ENCODE measurements at places on chromosomes 7 and 10. TPM values are rescaled to one million over a fixed set of nuclear protein-coding genes. Genes with fewer than 3 reads are reported as not detected.

Gene EIF5AL1
- total RNA-seq, result 0.11 TPM

Gene GPR26
- not detected for total RNA-seq

Gene SORCS1
- total RNA-seq, result not detected

Gene WNT2
- total RNA-seq, result 1.0 TPM

Gene FOXI2
- total RNA-seq, result 0.10 TPM

DNA sequence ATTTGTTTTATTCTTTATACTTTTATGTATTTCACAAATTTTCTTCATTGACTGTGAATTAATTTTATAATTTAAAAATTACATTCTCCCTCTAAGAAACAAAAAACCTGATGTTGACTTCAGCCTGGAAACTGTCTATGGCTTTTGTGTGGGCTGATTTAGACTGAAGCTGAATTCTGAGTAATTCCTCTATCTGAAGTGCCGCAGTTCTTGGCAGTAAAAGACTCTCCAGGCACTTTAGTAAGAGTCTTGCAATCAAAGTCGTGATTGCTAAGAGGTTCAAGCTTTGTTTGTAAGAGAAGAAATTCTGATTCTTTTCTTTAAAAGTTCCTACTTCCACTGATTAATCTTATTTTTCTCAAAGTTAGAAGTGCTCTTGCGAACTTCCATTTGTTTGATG is 3.4 kb upstream of the CEP41 start:
- no peak for DNase-seq
- H3K27ac ChIP-seq, result peak overlapping the region; percentile 44
- H3K4me3 ChIP-seq, result no peak overlapping the region

- H3K4me3 ChIP-seq, result no peak overlapping the region
- H3K27ac ChIP-seq, result no peak overlapping the region
- DNase-seq, result peak; percentile 86
These were observed 68.0 kb upstream of the SAMD8 start for GRCh38 chr10:75043256-75044131.

GRCh38 chr10:60463746-60464145 is 74.1 kb upstream of the ANK3 start:
- H3K27ac ChIP-seq, result no peak overlapping the region
- H3K4me3 ChIP-seq, result no peak overlapping the region
- H3K27me3 ChIP-seq, result no peaks in the 10 kb centered on the region

DNA sequence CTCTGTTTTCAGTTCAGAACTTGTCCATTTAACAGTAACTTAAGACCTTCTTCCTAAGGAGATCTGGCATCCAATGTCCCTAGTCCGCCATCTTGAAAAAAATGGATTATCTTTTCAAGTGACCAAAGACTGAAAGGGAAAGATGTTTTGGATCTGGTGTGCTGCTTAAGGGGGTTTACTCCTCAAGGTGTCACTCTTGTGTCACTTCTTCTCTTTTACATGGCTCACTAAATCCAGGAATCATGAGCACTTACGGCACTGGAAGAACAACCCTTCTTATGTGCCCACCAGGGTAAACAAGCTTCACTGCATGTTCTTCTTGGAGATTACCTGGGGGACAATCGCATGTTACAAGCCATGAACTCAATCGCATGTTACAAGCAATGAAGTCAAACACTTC is 43.7 kb downstream of the ANXA8 start:
- no peak for DNase-seq
- no peak overlapping the region for H3K27ac ChIP-seq
- H3K36me3 ChIP-seq, result no peaks in the 10 kb centered on the region
- no peaks in the 10 kb centered on the region for H3K4me1 ChIP-seq
- H3K27me3 ChIP-seq, result no peaks in the 10 kb centered on the region

- peaks cover 21% of the 10 kb centered on the region for H3K36me3 ChIP-seq
- H3K27me3 ChIP-seq, result no peaks in the 10 kb centered on the region
- no peak overlapping the region for H3K27ac ChIP-seq
- no peaks in the 10 kb centered on the region for H3K4me1 ChIP-seq
- H3K4me3 ChIP-seq, result no peak overlapping the region
- no peak for DNase-seq
These were observed 77.9 kb upstream of the SAMD8 start for GRCh38 chr10:75033399-75034130.

- no peak overlapping the region for H3K27ac ChIP-seq
- no peaks in the 10 kb centered on the region for H3K27me3 ChIP-seq
- no peak for DNase-seq
- H3K4me3 ChIP-seq, result no peak overlapping the region
- no peaks in the 10 kb centered on the region for H3K4me1 ChIP-seq
These were observed 463.8 kb downstream of the KCNMA1 start for GRCh38 chr10:77173615-77174461.

DNA sequence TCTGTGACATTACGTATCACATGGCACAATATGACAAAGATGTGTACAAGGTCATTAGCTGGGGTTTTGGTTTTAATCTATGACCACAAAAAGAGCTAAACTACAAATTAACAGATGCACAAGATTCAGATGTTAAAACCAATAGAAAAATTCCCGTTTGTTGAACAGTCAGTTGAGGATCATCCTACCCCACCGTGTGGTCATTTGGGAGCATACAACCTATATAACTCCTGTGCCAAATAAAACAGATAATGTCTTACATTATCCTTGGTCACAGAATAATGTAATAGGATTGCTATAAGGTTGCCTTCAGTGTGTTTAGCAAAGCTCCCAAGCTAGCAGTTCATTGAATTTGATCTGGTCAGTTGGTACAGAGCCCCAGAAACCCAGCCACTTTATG is 28.2 kb downstream of the ASNS start:
- no peaks in the 10 kb centered on the region for H3K4me1 ChIP-seq
- no peaks in the 10 kb centered on the region for H3K27me3 ChIP-seq
- no peaks in the 10 kb centered on the region for H3K36me3 ChIP-seq
- H3K27ac ChIP-seq, result no peak overlapping the region
